ENCODE measurements at places on chromosomes 3 and 15.

DNA sequence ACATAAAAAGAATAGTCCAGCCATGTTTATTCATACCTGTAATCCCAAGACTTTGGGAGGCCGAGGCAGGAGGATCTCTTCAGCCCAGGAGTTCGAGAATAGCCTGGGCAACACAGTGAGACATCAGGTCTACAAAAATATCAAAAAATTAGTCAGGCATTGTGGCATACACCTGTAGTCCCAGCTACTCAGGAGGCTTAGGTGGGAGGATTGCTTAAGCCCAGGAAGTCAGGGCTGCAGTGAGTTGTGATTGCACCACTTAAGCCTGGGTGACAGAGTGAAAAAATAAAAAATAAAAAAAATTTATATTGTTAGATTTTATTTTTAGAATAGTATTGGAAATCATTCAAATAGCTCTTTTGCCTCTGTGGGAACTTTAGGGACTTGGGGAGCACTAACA, 12.8 kb upstream of the TM4SF1 start:
- DNase-seq, result no peak

DNA sequence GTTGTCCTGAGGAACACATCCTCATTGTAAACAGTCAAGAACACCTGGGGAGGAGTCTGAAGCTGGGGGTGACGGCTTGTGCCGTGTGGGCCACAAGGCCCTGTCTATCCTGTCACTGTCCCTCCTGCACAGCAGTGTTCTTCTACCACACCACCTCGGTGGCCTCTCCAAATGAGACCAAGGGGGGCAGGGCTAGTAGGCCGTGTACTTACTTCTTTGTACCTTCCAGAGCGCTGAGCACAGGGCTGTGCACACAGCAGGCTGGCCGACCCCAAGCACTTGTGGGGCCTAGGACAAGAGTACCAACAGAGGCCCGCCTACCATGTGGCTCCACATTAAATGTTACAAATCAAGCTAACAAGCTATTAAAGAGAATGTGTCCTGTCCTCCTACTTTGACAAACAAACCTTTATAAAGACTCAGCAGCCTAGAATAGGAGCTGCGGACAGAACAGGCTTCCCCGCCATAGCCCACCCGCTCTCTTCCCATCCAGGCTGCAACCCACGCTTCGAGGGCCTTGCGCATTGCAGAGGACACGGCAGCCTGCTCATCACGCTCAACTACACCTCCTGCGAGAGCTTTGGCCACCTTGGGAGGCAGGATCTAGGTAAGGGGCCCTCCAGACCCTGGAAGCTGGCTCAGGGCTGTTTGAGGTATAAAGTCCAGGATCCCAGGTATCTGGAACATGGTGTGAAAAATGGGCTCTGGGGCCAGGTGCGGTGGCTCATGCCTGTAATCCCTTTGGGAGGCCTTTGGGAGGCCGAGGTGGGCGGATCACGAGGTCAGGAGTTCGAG, 30.5 kb downstream of the MELTF start:
- no peak for DNase-seq

DNA sequence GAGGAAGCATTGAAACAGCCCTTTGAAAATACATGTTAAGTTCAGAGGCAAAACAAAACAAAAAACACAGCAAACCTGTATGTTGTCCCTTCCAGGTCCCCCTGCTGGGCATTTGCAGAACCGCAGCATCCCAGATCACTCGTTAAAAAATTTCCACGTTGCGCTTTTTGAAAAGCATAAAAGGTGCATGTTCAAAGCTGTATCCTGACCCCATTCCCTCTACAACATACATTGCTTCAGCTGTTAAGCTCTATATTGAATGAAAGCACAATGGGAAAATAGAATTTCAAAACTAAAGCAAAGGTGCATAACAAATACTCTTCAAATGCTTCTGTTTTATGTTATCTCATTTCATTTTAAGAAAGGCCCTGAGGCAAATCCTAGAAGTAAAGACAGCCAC, 328.3 kb downstream of the THSD4 start:
- peak; percentile 6 for DNase-seq

DNA sequence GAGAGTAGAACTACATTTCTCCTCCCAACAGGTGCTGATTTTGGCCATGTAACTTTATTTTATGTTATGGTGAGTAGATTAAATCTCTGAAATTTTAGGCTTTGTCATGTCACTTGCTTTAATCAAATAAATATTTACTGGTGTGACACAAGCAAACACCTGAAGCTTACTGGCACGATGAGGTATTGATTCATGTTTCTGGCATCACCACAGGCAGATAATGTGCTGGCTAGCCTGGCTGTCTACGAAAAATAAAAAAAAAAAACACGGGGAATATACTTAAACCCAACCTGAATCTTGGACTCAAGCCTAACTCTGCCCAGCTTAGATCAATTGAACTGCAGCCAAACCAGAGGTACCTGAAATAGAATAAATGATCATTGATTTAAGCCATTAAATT, 65.6 kb upstream of the CADM2 start:
- no peak for DNase-seq

DNA sequence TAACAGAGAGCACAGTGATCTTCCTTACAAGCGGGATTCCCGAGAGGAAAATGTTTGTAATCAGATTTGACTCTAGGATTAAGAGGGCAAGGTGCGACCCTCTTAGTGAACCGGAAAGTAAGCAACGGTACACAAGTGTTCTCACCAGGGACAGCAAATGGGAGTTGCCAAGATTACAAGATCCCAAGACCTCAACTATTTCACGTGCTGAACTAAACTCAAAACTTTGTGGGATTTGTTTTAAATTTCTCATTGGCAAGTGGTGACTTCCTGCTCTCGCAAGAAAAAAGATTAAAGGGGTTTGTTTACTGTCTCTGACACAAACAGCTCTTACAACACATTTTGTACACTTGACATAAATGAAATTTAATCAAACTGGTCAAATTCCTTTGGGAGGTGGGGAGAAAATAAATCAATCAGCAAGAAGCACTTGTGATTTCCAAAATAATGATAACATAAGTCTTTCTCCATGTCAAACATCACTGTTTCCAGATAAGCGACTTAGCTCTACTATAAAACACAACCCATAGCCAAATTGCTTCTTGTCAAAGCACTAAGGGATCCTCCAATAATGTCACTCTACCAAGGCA, 2.2 kb upstream of the PGPEP1L start:
- DNase-seq, result no peak

GRCh38 chr3:14273901-14274611, 95.4 kb downstream of the LSM3 start:
- DNase-seq, result no peak

DNA sequence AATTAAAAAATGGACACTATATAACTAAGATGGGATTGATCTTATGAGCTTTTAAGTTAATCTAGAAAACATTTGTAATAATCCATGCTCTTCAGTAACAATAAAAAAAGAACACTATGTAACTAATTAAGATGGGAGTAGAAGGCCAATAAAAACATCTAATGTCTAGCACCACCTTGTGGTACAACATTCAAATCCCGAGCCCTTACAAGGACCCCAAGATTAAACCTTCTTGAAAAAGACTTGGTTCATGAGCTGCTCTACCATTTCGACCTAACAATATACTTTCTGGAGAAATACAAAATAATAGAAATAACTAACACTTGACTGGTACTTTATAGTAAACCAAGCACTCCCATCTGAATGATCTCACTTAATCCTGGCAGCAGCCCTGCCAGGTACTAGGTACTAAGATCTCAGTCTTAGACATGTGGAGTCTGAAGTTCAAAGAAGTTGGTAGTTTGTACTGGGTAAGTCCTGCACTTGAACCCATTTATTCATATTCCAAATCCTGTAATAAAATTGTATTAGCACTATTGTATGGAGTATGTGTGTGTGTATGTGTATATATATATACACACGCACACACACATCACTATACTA, 21.8 kb downstream of the METTL6 start:
- DNase-seq, result peak; percentile 23

- peak; percentile 41 for DNase-seq
Observed at GRCh38 chr15:69871511-69872134, 226.1 kb downstream of the TLE3 start.

GRCh38 chr3:151146071-151146730, 56.8 kb downstream of the GPR171 start:
- DNase-seq, result peak; percentile 88

DNA sequence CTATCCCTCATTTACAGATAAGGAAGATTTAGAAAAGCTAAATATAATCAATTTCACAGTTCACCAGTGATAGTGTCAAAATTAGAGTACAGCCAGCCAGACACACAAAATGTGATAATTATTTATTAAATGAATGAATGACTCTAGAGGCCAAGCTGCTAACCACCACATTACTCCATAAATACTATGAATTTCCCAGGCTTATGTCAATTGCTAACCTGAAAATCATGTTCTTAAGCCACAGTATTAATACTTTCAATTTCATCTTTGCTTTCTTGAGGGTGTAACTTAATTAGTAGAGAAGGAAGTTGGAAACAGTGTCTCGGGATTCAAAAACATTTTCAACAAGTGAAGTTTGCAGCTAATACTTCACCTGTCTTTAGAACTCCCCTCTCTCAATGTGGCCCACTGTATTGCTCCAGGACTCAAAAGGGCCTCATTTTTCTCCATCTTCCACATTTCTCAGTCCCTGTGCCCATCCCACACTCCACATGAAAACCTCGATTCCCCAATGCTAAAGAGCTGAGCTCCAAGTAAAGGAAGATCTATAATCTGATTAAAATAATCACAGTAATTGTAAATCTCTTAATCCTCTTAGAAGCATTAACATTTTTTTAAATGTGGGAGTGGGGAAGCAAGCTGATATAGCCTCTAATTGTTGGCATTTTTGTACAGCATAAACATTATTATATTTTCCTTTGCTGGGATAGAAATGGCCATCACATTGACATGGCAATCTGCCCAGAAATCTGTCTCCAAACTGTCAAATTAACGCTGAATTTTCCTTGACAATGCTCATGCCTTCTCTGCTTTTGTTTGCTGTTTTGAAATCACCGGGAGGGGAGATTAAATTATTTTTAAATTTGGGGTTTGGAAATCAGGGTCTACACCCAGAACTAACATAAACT, 765.1 kb downstream of the ROBO1 start:
- no peak for DNase-seq

GRCh38 chr3:58173669-58174398, 36.9 kb downstream of the DNASE1L3 start:
- peak; percentile 10 for DNase-seq

DNA sequence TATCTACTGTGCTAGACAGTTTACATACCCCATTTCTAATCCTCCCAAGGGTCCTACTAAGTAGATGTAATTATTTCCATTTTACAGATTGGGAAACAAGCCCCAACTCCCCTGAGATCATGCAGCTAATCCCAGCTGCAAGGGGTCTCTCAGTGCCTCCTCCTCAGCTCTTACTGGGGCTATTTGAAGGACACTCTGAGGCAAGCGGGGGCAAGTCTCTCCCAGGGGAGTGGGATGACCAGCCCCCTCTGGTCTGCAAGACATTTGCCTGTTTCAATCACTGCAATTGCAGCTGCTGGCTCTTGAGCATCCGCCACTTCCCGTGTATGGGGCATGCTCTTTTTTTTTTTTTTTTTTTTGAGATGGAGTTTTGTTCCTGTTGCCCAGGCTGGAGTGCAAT, 11.4 kb downstream of the LAMP3 start:
- DNase-seq, result no peak

DNA sequence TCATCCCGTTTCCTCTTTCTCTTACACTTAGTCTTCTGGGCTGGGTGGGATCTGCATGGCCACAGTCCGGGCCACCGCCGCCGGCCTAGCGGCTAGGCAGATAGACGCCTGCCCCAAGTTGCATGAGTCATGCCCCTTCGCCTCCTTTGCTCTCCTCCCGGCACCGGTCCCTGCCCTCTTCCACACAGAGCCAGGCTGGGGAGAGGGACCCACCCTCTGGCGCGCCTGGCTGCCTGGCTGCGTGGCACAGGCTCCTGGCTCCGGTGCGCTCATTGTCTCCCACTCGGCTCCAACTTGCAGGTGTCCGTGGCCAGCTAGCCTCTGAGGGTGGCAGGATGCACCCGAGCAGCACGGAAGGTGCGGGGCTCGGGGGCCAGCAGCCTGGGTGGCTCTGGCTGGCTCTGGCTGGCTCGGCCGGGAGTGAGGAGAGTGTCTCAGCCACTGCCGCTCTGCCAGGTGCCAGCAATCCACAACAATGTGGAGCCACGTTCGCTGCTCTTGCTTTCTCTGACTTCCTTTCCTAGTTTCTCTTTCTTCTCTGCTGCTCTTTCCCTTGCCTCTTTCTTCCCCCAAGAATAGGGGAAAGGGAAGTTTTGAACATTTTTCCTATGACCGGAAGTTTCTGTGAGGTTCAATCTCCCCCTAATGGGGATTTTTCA, 22.4 kb upstream of the MTHFS start:
- DNase-seq, result no peak

- peak; percentile 40 for DNase-seq
Observed at GRCh38 chr15:52527911-52528563, 643 bp downstream of the MYO5A start.

- no peak for DNase-seq
Observed at GRCh38 chr3:19272296-19272695, 124.0 kb downstream of the KCNH8 start.

- no peak for DNase-seq
Observed at GRCh38 chr15:75599401-75599800, 20.3 kb upstream of the PTPN9 start.

DNA sequence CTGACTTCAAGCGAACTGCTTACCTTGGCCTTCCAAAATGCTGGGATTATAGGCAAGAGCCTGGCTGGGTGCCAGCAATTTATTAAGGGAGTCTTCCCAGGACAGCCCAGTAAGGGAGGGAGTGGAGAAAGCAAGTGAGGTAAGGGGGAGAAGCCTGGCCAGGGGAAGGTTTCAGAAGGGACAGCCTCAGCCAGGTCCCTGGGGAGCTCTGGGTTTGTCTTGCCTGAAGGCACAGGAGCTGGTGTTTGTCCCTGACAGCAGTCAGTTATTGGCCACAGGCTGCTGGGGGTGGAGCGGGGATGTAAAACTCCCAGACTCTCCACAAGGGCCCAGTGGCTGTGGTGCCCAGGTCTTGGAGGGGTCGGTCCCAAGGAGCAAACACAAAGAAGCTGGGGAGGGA, 33.0 kb upstream of the CDCP1 start:
- no peak for DNase-seq

- DNase-seq, result no peak
Observed at GRCh38 chr15:61032600-61033286, 196.4 kb downstream of the RORA start.

GRCh38 chr3:7640787-7641186, 779.9 kb downstream of the GRM7 start:
- DNase-seq, result no peak

- no peak for DNase-seq
Observed at GRCh38 chr15:40796512-40796911, 10.4 kb upstream of the ZFYVE19 start.

DNA sequence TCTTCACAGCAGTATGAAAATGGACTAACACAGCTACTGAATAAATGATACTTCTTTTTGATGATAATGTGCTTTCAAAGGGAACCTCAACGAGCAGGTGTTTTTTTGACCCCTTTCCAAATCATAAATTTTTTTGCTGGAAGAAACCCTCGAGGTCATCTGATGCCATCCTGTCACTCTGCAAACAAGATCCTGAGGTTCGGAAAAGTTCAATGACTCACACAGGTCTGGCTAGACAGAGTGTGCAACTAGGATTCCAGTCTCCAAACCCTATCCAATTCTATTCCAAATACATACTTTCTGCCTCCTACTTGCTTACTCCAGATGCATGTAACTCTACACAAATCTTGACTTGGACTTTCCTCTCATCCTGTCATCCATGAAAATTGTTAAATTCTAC, 124.7 kb downstream of the NEDD4 start:
- DNase-seq, result no peak

Measured in NCI-H2171 (cell line).